KG1 (cell line): ENCODE measurements at places on chromosomes 3 and 15.

GRCh38 chr3:126676919-126677705, 22.2 kb upstream of the TXNRD3 start:
- no peak for DNase-seq

DNA sequence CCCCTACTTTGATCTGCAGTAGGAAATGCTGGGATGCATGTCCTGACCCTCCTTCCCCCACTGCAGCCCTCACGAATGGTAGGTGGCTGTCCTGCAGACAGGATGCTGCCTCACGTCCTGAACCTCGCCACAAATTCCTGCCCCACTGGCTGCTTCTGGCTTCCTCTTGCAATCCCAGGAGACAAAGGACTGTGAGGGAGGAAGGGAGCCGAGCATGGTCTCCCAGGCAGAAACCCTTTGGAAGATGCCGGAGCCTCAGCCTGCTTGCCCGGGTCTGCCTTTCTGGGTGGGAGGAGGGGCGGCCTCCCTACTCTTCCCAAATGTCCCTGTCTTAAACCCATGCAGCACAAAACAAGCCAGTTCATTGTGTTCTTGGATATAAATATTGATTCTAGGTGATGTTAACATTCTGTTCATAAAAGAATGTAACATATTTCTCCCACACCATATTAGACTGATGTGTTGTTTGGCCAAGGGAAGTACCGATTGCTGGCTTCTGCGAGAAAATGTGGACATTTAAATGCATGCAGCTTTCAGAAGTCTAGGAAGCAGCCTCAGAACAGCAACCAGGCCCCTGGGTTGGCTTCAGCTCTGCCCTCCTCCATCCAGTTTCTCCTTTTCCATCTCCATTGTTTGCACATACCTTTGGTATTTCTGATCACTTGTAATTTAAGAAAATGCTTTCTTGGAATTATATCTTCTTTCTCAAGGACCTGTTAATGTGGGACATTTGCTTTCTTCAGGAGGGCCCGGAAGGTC, 75.3 kb downstream of the HMG20A start:
- no peak for DNase-seq

- DNase-seq, result no peak
Measured at GRCh38 chr3:175916191-175916934, 1057.2 kb downstream of the NAALADL2 start.

GRCh38 chr3:102163039-102163817, 271.6 kb upstream of the ZPLD1 start:
- DNase-seq, result no peak

- DNase-seq, result no peak
Measured at GRCh38 chr3:26193558-26193957, 403.7 kb downstream of the OXSM start.

- DNase-seq, result no peak
Measured at GRCh38 chr3:5296362-5296761, 108.9 kb downstream of the EDEM1 start.

DNA sequence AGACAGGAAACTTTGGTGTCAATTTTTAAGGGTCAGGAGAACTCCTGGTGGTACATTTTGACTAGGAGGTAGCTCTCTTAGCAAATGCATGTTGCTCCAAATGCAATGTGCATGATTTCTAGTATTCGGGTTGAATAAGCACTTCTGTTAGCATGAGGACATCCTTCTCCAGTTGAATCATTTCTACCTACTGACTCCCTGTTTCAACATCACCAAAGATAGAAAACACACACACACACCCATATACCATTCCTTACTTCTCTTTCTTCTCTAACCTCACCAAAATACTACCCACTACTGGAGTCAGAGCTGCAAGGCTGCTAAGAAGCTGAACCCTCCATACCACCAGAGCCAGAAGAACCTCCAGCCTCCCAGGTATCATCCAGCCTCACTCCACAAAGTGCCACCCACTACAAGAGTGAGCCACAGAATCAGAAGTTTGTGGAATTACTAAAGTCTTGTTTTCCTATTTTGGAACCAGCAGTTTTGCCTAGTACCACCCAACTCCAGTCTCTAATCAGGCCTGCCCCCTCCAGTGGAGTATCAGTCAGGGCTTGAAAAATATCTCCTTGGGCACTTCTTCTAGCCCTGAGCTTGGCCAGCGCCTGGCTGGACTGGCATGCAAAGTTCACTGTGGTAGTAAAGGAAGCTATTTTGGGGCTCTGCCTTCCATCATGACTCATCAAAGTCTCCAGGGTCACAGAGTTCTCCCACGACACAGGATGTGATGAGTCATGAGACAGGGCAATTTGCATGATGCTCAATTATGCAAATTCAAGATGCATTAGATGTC, 110.3 kb downstream of the CYP19A1 start:
- DNase-seq, result no peak

- DNase-seq, result peak; percentile 19
Measured at GRCh38 chr15:28086175-28086703, 12.9 kb downstream of the OCA2 start.

- DNase-seq, result no peak
Measured at GRCh38 chr3:42755681-42756578, 17.1 kb downstream of the CCDC13 start.

DNA sequence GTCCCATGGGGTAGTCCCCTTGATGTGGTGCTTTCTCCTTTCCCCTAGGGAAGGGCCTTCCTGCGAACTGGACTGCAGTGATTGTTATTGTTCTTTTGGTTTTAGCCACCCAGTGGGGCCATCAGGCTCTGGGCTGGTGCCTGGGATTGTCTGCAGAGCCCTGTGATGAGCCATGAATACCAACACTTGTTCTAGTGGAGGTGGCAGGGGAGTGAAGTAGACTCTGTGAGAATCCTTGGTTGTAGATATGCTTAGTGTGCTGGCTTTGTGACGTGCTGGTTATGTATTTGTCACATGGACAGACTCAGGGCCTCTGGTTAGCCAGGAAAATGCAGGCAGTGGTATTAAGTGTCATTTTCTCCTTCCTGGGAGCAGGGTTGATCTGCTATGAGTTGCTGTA, 51.8 kb upstream of the NDUFB4 start:
- no peak for DNase-seq

GRCh38 chr3:65846936-65847335, 191.8 kb downstream of the MAGI1 start:
- no peak for DNase-seq

DNA sequence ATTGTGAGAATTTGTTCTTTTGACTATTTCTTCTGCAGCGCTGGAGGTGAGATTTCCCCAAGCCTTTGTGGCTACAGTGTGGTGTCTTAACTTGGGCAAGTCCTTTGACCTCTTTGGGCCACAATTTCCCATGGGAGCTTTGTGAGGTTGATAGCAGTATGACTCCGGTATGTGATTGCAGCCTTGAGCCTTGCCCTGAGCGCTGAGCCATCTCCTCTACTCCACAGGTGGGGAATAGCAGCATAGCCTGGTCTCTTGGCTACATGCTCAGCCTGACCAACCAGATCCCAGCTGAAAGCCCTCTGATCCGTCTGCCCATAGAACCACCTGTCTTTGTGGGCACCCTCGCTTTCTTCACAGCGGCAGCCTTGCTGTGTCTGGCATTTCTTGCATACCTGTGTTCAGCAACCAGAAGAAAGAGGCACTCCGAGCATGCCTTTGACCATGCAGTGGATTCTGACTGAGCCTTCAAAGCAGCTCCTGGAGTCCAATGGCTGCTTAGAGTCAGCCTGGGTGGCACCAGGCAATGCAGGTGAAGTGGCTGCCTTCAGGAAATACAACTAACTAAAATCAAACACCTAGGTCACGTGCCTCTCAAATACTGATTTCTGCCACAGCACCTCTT, 30.0 kb upstream of the RPL14 start:
- no peak for DNase-seq

DNA sequence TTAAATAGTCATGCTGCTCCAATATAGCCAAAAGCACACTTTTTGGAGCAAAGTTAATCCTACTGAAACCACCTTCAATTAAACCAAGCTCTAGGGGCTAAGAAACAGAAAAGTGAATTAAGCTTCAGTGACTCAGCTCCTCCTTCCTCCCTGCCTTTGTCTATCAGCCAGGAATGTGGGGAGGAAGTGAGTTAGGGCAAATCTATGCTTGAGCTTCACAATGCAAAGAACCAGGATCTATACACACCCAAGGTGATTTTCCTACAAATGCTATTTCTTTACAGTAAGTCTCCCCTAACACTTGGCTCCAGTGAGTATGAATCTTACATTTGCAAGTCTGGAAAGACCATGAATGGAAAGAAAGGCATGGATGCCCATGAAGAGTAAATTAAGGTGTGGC, 212.1 kb downstream of the P3H2 start:
- no peak for DNase-seq

DNA sequence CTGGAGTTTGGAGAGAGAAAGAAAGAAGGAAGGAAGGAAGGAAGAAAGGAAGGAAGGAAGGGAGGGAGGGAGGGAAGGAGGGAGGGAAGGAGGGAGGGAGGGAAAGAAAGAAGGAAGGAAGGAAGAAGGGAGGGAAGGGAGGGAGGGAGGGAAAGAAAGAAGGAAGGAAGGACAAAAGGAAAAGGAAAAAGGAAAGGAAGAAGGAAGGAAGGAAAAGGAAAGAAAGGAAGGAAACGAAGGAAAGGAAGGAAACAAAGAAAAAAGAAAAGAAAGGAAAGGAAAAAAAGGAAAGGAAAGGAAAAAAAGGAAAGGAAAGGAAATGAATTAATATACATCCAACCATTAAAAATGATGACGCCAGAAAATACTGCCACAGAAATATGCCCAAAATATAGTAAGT, 18.7 kb upstream of the OR4F6 start:
- no peak for DNase-seq

- DNase-seq, result peak; percentile 54
Measured at GRCh38 chr15:24772686-24773373, 97.3 kb downstream of the NPAP1 start.

DNA sequence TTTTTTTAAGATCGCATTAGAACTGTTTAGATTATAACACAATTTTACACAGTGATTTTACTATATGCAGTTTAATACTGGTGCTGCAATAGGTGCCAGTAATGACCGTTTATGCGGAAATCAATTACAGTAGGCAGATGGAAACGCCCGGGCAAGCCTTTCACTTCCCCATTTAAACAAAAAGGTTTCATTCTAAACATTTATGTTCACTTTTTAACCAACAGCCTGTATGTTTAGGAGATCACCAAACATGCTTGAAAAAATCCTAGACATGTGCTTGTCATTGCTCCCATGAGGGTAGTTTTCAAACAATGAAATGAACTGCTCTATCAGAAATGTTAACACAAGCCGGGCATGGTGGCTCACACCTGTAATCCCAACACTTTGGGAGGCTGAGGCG, 2.7 kb downstream of the BNIP2 start:
- no peak for DNase-seq

DNA sequence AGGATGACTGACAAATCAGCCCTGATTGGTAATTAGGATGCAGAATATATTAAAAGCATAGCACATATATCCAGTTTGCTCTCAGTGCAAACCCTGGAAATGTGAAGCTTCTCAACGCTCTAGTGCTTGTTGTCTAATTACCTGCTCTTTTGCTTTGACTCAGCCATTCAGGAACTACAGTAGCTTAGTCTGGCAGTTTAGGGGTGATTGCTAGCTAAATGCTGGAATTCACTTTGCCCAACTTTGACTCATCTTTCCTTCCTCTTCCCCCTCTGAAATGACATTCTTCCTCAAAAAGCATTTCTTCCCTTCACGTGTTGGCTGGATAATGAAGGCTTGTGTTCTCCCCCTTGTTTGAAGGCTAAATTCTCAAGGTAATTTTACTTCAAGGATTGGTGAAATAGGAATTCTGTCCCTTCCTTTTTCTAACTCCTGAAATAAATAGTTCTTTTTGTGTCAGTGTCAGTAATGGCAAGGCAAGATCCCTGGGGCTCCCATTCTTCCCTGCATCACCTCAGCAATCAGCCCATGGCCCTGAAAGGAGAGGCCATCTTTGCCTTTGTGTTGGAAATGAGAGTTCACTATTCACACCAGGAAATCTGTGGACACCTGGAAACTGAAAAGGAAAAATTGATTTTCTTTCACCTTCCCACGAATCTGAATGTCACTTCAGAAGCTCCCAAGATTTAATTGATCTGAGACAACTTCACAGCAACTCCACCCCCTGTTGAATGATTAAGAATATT, 103.6 kb downstream of the ECT2 start:
- DNase-seq, result no peak

DNA sequence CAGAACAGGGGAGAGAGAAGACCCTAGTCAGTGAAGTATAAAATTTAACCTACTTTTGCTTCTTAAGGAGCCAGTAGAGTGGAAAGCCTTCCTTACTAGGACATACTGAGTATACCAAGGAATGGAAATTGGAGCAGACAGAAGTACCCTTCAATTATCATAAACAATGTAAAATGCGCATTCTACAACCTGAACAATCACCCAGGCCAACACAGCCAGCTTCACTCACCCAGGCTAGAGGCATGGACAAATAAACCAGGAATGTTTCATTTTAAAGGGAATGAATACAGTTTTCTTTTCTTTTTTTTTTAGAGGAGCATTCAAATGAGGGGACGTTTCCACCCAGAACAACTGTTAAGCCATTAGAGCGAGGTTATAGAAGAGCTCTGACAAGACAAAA, 41.9 kb upstream of the PLXND1 start:
- no peak for DNase-seq

GRCh38 chr15:44219073-44219472, 24.0 kb upstream of the FRMD5 start:
- no peak for DNase-seq

DNA sequence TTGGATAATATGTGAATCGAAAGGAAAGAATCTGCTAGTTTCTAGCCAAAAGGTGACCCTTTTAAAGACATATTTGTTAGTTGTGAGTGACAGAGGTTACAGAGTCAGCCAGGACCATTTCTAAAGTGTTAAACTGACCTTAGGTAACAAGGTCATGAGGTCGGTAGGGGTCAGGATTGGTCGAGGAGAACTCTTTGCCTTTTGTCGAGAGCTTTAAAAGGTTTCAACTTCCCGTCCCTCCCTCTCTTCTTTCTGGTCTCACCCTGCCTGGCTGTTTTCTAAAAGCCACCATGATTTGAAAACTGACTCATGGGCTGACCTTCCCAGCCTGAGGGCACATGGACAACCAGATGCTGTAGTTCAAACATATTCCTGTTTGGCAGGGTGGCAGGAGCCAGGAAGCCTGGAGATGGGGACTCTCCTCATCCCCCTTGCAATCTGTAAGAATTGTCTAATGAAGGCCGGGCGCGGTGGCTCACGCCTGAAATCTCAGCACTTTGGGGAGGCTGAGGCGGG, 25.8 kb upstream of the PRTG start:
- DNase-seq, result no peak

GRCh38 chr3:31249545-31249944, 283.2 kb upstream of the STT3B start:
- DNase-seq, result no peak

DNA sequence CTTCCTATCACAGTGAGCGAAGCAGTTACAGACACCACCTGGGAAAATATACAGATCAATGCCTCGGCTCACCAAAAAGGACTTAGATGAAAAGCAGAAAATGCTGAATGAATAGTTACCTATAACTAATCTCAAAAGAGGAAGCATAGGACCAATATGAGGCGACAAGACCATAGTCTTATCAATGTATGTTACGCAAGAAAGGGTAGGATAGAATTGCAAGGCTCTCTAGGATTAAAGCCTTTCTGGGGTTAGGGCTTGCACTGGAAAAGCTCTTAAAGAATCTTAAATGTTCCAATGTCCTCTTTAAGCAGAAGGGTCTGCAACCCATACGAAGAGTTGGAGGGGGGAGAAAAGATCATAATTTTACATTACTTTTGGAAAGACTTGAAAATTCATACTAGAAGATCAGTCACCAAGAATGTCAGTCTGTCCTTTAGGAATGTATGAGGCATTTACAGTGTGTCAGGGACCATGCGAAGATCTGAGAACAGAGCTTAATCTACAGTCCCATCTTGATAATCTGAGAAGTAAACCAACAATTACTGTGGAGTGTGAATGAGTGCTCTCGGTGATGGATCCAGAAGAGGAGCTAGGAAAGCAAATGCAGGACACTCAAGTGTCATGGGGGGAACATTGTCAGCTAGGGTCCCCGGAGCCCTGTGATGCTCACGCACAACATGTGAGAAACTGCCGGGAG, 185.9 kb downstream of the GREM1 start:
- no peak for DNase-seq
